ENCODE measurements at places on chromosomes 5 and 9. TPM values are rescaled to one million over a fixed set of nuclear protein-coding genes. Genes with fewer than 3 reads are reported as not detected.

The CSF1R gene
- 24.6 TPM for total RNA-seq

- no peak overlapping the region for H3K4me3 ChIP-seq
- no peaks in the 10 kb centered on the region for H3K4me1 ChIP-seq
- no peak overlapping the region for H3K27ac ChIP-seq
- no peaks in the 10 kb centered on the region for H3K36me3 ChIP-seq
- H3K27me3 ChIP-seq, result no peaks in the 10 kb centered on the region
- DNase-seq, result no peak
Measured at GRCh38 chr5:89613222-89613956, 730.4 kb upstream of the MEF2C start.

The DIRAS2 gene
- not detected for total RNA-seq

DNA sequence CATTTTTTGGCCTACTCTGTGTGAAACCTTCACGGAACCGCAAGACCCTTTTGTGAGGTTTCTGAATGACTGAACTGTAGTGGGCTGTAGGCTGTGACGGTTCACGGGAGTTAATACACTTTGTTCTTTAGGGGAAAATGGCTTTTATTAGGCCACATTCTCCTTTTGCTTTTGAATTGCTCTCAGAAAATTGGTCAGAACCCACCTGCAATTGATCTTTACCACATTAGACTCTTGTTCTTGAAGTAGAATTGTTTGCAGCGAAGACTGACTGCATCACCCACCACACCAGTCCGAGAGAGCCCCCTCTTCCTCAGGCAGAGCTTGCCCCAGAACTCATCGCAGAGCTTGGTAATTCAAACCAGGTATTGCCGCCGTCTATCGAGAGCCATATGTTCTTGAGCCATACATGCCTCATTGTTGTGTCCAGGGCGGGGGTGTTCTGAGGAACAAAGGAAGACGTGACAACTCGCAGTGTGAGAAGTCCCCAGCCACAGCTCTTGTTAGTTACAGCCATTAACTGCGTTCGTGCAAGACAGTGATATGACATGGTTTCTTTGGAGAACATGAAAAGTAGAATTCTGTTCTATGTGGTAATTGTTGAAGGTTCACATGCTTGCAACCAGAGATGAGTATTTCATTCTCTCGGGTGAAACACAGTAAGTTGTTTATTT lies 166.4 kb upstream of the OTULINL start:
- H3K27ac ChIP-seq, result no peak overlapping the region
- no peaks in the 10 kb centered on the region for H3K4me1 ChIP-seq
- H3K36me3 ChIP-seq, result peaks cover 26% of the 10 kb centered on the region
- H3K27me3 ChIP-seq, result no peaks in the 10 kb centered on the region
- no peak for DNase-seq

The SPINK13 gene
- not detected for total RNA-seq

DNA sequence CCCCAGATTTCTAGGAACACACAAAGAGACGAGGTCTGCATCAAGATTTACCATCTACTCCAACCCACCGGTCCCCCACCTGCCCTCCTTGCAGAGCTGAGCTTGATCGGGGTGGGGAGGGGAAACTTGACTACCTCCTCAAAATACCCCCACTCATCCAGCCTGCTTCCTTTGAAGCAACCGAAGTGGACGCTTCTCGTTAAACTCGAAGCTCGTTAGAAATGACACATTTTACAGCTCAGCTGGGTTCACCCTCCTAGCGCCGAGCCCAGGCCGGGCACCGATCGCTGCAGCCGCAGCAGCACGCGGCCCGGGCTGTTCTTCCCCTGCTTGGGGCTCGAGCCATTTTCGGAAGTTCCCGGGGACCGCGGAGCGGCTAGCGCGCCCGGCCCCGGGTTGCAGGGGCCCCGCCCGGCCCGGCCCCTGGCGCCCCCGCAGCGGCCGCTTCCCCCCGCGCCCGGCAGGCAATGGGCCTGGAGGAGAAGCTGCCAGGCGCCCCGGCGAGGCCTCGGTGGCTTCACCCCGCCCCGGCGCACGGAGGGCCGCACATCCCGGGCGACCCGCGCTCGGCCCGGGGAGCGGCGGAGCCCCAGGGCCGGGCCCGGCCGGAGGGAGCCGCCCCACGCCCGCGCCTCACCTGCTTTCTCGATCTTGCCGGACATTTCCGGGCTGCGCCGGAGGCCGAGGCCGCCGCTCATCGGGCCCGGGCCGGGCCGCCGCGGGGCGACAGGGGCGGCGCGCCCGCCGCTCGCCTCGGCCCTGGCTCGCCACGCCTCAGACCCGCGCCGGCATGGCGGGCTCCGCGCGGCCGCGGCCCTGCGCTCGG lies 530 bp downstream of the RAPGEF1 start:
- no peak for DNase-seq
- peak overlapping the region; percentile 55 for H3K4me3 ChIP-seq
- H3K27me3 ChIP-seq, result no peaks in the 10 kb centered on the region
- H3K4me1 ChIP-seq, result peaks cover 53% of the 10 kb centered on the region
- no peaks in the 10 kb centered on the region for H3K36me3 ChIP-seq
- peak overlapping the region; percentile 60 for H3K27ac ChIP-seq

GRCh38 chr9:111559000-111559610 lies 34.1 kb downstream of the ZNF483 start:
- no peak overlapping the region for H3K4me3 ChIP-seq
- H3K36me3 ChIP-seq, result peaks cover 18% of the 10 kb centered on the region
- H3K4me1 ChIP-seq, result no peaks in the 10 kb centered on the region
- H3K27ac ChIP-seq, result no peak overlapping the region
- DNase-seq, result no peak
- H3K27me3 ChIP-seq, result no peaks in the 10 kb centered on the region

The SLC25A2 gene
- total RNA-seq, result not detected

GRCh38 chr5:178301641-178302040 lies 69.0 kb upstream of the PHYKPL start:
- no peak overlapping the region for H3K27ac ChIP-seq
- DNase-seq, result no peak
- no peaks in the 10 kb centered on the region for H3K27me3 ChIP-seq
- H3K36me3 ChIP-seq, result no peaks in the 10 kb centered on the region

- peaks cover 31% of the 10 kb centered on the region for H3K36me3 ChIP-seq
- H3K4me3 ChIP-seq, result no peak overlapping the region
- no peak overlapping the region for H3K27ac ChIP-seq
- no peaks in the 10 kb centered on the region for H3K4me1 ChIP-seq
- no peaks in the 10 kb centered on the region for H3K27me3 ChIP-seq
Measured at GRCh38 chr9:120781236-120781635, 12.0 kb downstream of the FBXW2 start.

GRCh38 chr5:7705261-7705660 lies 145.7 kb downstream of the CFAP90 start:
- no peak for DNase-seq
- no peaks in the 10 kb centered on the region for H3K27me3 ChIP-seq
- no peak overlapping the region for H3K4me3 ChIP-seq
- no peak overlapping the region for H3K27ac ChIP-seq
- H3K4me1 ChIP-seq, result no peaks in the 10 kb centered on the region

DNA sequence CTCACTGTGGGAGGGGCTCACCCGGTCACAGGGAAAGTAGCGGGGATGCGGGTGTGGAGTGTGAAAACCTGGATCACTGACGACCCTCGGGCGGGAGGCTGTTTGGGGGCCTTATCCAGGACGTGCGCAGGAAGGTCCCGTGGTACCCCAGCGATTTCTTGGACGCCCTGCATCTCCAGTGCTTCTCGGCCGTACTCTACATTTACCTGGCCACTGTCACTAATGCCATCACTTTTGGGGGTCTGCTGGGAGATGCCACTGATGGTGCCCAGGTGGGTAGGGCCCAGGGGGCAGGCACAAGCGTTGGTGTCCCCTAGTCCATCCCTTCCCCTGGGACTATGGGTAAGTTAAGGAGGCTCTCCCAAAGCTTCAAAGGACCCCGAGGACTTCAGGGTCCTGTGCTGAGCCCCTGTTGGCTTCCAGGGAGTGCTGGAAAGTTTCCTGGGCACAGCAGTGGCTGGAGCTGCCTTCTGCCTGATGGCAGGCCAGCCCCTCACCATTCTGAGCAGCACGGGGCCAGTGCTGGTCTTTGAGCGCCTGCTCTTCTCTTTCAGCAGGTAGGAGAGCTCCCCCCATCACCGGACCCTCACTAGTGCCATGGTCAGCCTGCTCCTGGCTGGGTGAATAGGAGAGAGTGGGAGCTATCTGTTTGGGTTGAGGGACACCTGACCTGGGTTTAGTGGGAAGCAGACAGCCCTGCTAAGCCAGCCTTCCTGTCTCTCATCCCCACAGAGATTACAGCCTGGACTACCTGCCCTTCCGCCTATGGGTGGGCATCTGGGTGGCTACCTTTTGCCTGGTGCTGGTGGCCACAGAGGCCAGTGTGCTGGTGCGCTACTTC lies 3.9 kb downstream of the SLC4A9 start:
- H3K27me3 ChIP-seq, result no peaks in the 10 kb centered on the region
- H3K27ac ChIP-seq, result no peak overlapping the region
- peaks cover 9% of the 10 kb centered on the region for H3K4me1 ChIP-seq
- H3K4me3 ChIP-seq, result no peak overlapping the region
- no peaks in the 10 kb centered on the region for H3K36me3 ChIP-seq

- no peak overlapping the region for H3K4me3 ChIP-seq
- no peak for DNase-seq
- no peaks in the 10 kb centered on the region for H3K27me3 ChIP-seq
- no peak overlapping the region for H3K27ac ChIP-seq
- no peaks in the 10 kb centered on the region for H3K4me1 ChIP-seq
- no peaks in the 10 kb centered on the region for H3K36me3 ChIP-seq
Measured at GRCh38 chr5:79224286-79224984, 11.5 kb upstream of the JMY start.

- no peak for DNase-seq
- H3K4me1 ChIP-seq, result no peaks in the 10 kb centered on the region
- no peak overlapping the region for H3K27ac ChIP-seq
Measured at GRCh38 chr5:28766565-28767158, 1728.3 kb upstream of the CDH9 start.

The C9orf153 gene
- total RNA-seq, result 0.28 TPM

DNA sequence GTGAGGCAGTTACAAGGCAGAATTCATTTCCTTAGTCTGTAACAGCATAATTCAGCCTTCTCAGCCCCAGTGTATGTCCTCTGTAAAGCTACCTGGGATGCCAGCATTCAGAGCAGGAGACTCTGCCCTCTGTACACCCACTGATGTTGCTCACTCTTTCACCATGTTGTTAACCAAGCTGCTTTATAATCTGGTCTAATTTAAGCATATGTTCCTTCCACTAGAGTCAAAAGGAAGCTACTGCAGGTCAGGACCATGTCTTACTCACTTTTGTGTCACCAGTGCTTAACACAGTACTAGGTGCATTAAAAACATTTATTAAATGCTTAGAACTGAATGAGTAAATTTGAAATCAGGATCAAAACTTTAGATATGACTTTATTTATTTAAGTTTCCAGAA lies 185.6 kb downstream of the FBXL17 start:
- no peak for DNase-seq
- H3K27me3 ChIP-seq, result no peaks in the 10 kb centered on the region
- no peaks in the 10 kb centered on the region for H3K36me3 ChIP-seq
- no peaks in the 10 kb centered on the region for H3K4me1 ChIP-seq
- no peak overlapping the region for H3K4me3 ChIP-seq

DNA sequence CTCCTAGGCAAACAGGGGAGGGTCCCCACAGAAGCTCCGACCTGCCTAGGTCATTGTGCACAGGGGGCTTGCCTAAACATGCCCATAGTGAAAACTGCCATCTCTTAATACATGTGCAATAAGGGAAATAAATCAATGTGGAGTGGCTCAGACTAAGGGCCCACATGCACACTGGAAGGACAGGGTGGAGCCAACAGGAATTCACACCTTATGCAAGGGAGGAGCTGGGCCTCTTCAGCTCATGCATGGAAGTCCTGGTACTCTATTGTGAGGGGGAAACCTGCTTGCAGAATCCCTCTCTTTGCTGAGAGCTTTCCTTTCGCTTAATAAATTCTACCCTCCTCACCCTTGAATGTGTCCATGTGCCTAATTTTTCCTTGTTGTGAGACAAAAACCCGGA lies 815.8 kb downstream of the EFNA5 start:
- no peaks in the 10 kb centered on the region for H3K4me1 ChIP-seq
- H3K36me3 ChIP-seq, result no peaks in the 10 kb centered on the region
- DNase-seq, result no peak
- H3K27ac ChIP-seq, result no peak overlapping the region

GRCh38 chr9:82353631-82354278 lies 365.2 kb downstream of the SPATA31D1 start:
- no peak overlapping the region for H3K4me3 ChIP-seq
- H3K27ac ChIP-seq, result no peak overlapping the region
- no peaks in the 10 kb centered on the region for H3K4me1 ChIP-seq

DNA sequence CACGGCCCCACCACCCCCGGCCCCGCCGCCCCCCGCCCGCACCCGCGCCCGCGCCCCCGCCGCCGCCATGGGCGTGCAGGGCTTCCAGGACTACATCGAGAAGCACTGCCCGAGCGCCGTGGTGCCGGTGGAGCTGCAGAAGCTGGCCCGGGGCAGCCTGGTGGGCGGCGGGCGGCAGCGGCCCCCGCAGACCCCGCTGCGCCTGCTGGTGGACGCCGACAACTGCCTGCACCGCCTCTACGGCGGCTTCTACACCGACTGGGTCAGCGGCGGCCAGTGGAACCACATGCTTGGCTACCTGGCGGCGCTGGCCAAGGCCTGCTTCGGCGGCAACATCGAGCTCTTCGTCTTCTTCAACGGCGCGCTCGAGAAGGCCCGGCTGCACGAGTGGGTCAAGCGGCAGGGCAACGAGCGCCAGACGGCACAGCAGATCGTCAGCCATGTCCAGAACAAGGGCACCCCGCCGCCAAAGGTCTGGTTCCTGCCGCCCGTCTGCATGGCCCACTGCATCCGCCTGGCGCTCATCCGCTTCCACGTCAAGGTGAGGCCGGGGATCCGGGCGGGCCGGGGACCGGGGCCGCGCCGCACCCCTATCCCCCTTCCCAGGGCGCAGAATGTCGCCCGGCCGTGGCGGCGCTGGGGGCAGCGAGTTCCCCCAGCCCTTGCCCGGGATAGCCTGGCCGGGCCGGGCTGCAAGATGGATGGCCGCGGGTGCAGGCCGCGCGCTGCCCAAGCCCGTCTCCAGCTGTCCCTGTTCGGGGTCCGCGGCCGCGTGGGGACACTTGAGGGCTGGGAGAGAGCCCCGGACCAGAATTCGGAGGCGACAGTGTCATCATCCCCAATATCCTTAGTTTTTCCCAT lies 594 bp downstream of the FAM120A start:
- H3K27me3 ChIP-seq, result no peaks in the 10 kb centered on the region
- H3K27ac ChIP-seq, result peak overlapping the region; percentile 98
- peaks cover 28% of the 10 kb centered on the region for H3K36me3 ChIP-seq
- DNase-seq, result peak; percentile 64

DNA sequence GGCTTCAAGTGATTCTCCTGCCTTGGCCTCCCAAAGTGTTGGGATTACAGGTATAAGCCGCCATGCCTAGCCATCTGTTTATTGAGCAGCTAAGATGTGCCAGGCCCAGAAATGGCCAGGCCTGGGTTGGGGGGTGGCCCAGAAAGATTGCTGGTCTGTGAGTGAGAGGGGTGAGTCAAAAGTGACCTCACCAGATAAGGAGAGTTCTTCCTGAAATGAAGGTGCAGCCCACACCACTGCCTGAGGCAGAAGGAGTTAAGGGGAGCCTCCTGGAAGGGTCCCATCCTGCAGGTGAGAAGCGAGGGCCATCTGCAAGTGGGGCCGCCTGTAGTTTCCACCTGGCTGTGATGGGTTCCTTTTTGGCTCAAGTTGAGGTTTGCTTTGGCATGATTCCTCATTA lies 96.9 kb upstream of the KLF4 start:
- H3K4me1 ChIP-seq, result no peaks in the 10 kb centered on the region
- H3K27me3 ChIP-seq, result no peaks in the 10 kb centered on the region
- no peaks in the 10 kb centered on the region for H3K36me3 ChIP-seq
- no peak for DNase-seq
- H3K27ac ChIP-seq, result peak overlapping the region; percentile 68

The TXNDC8 gene
- total RNA-seq, result not detected

The TTC16 gene
- total RNA-seq, result 0.11 TPM

The TOR4A gene
- 16.8 TPM for total RNA-seq
